Daoy (cell line): ENCODE measurements at places on chromosomes 6 and 20. TPM values are rescaled to one million over a fixed set of nuclear protein-coding genes. Genes with fewer than 3 reads are reported as not detected.
A peak's percentile ranks its signal among the peaks of the same experiment; 100 is the strongest.

The DEFB132 gene
- total RNA-seq: not detected in 2 replicates

DNA sequence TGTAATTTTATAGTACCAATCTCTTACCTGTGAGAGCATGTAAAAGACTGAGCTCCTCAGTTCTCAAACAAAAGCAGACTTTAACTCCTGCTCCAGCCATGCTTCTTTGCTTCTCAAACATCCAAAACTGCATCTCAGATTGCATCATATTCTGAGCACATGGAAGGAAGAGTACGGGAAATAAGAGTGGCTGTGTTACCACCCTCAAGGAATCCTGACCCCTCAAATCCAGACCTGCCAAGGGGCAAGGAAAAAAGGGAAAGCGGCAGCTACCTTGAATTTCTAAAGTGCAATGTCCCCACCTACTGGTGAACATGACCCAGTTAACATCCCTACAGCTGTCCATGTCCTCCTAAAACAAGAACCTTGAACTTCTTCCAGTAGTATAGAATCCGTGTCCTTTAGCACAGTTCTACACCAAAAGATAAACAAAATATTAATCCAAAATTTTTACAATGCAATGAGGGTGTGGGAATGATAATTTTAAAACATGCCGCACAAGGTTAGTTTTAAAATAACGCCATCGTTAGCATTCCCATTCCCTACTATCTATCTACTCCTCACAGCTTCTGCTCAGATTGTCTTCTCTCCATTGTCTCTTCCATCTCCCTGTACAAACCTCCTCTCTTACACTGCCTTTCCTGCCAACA, 34.1 kb upstream of the HLA-DQB1 start:
- peak; percentile 73 for DNase-seq

DNA sequence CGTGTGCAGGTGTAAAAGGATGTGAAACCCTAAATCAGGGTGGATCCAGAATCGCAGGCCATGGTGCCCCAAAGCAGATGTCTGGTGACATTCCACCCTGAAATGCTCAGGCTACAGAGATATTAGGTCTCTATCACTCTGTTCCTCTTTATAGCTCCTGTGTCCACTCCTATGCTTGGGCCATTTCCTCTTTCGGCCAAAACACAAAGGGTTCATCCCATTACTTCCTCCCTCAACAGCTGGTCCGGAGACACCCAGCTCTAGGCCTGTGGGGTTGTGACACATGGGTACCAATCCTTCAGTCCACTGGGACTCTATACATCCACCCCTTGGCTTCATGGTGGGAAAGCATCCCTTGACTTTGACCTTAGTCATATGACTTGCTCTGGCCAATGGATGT, 1.7 kb upstream of the SIGLEC1 start:
- no peak for DNase-seq

GRCh38 chr20:39206899-39207564, 244.9 kb downstream of the DHX35 start:
- DNase-seq: no peak

- DNase-seq: no peak
Measured at GRCh38 chr20:10921491-10922010, 247.8 kb upstream of the JAG1 start.

The PEDS1 gene
- 21.7 and 23.6 TPM in 2 replicates for total RNA-seq

The DNAH8 gene
- under 0.01 TPM in 1 of 2 replicates, not detected in the other for total RNA-seq

DNA sequence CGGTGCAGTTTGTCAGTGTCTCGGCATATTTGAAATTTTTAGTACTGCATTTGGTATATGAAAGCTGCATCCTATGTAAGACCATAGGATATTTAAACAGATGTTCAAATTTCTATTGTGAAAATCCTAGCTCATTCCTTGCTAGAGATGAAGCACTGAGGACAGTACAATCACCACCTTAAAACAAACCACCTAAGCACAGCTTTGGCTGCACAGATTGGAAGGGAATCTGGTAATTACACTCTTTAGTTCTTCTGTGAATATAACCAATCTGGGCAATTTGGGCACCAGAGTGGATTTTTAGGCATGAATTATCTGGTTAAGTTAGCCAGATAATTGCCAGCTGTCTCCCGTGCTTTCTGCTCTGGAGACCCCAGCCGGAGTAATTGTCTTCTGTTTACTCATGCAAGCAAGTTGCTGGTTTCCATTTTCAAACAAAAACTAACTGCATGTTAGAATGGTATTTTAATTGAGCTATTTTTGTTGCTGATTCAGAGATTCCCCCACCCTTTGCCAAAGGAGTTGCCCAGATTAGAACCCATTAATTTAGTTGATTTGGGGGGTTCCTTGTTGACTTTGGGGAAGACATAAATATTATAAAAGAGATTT, 36.9 kb downstream of the E2F3 start:
- no peak for DNase-seq

The ULBP1 gene
- 1.2 and 1.6 TPM in 2 replicates for total RNA-seq

DNA sequence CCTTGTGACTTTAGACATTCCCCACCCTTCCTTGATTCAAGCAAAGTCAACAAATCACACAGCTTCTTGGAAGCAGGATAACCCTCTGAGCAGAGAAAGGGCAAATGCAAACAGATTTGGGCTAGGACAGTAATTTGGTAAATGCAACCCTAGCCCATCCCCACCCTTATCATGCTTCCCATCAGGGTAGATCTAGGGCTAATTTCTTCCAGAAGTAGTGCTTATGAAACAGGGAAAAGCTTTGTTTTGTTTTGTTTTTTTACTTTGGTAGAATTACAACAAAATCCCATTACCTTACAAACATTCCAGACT, 525.1 kb upstream of the NOX3 start:
- DNase-seq: no peak

GRCh38 chr20:47574616-47575364, 73.1 kb downstream of the NCOA3 start:
- DNase-seq: no peak

DNA sequence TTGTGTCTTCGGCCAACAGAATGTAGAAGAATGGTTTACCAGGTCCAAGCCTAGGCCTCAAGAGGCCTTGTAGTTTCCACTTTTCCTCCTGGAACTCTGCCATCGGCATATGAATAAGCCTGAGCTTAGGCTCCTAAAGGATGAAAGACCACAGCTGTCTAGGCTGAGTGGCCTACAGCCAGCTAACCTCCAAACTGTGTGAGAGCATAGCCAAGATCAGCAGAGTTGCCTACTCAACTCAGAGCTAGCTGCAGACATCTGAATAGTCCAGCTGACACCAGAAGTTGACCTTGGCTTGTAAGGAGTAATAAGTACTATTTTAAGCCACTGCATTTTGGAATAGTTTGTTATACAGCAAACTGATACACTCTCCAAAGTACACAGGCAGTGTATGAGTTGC, 52.6 kb upstream of the SMIM29 start:
- DNase-seq: peak; percentile 17

DNA sequence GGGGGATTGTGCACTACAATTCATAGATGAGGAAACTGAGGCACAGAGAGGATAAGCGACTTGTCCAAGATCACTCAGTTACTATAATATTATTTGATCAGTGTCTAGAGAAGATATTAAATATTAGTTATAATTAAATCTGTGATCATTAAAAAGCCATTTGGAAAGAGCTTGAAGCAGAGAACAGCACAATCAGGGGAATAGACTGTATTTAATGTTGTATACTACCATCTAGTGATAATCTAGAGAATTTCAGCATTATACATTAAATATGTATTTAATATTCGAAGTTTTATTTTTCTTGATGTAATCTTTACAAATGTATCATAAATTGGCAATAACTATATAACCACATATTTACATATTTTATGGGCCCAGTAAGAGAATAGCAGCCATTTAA, 20.1 kb upstream of the MTCL3 start:
- DNase-seq: no peak

- DNase-seq: no peak
Measured at GRCh38 chr6:107956181-107956580, 1.8 kb downstream of the SEC63 start.

The PRKN gene
- 0.57 TPM in 1 of 2 replicates, not detected in the other for total RNA-seq
